ENCODE measurements at places on chromosomes 6 and 20.

GRCh38 chr6:25731721-25732120 lies 22.8 kb upstream of the SLC17A4 start:
- no peak for DNase-seq

DNA sequence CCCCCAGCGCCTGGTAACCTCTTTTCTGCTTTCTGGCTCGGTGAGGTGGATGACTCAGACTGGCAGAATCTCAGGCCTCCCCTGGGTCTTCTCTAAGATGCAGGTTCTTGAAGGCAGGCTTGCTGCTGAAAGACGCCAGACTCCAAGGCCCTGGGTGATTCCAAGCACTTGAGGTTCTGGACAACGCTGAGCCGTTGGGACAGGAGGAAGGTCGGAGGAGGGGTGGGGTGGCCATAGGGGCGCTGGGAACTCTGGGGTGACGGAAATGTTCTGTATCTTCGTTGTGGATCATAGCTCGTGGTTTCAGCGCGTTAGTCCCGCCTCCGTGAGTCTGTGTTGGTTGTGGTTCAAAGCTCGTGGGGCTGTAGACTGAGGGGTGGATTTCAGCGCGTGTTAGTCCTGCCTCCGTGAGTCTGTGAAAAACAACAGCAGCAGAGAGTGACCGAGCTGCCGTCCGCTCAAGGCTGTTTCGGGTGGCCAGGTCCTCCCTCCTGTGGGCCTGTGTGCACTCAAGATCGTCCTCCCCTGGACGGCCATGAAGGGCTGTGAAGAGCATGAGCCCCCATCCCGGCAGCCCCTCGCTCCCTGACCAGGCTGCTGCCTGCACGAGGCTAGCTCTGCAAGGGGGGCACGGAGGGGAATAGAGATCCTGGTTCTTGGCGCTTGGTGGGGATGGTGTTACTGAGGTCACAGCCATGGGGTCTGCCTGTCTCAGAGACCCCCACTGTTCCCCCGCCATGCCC lies 7.7 kb downstream of the NTSR1 start:
- DNase-seq = no peak

DNA sequence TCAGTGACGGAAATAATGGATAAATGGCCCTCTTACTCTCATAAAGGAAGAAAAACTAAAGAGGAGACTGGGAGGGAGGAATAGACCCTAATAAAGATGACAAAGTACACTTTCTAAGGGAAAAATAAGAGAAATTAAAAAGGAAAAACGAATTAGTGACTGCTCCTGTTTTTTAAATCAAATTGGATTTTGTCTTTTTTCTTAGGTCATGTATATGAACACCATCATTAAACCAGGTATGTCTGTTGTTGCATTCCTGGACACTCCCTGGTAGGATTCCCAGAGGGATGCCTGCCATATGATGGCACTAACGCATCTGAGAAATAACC lies 59.4 kb upstream of the BTN3A2 start:
- no peak for DNase-seq

- peak; percentile 92 for DNase-seq
Measured at GRCh38 chr20:62953839-62954703, 1.6 kb downstream of the SLC17A9 start.

GRCh38 chr6:49849213-49849907 lies 17.0 kb downstream of the CRISP1 start:
- peak; percentile 13 for DNase-seq

- no peak for DNase-seq
Measured at GRCh38 chr20:32314768-32315167, 37.3 kb downstream of the KIF3B start.

GRCh38 chr6:1917626-1918371 lies 308.1 kb downstream of the FOXC1 start:
- no peak for DNase-seq

GRCh38 chr20:49843770-49844380 lies 31.2 kb downstream of the SLC9A8 start:
- DNase-seq = no peak

- DNase-seq = no peak
Measured at GRCh38 chr6:169642455-169642854, 59.4 kb downstream of the WDR27 start.

Data from naive B cell (primary cell).